ENCODE measurements at places on chromosomes 3 and 15. TPM values are rescaled to one million over a fixed set of nuclear protein-coding genes. Genes with fewer than 3 reads are reported as not detected.
A peak's percentile ranks its signal among the peaks of the same experiment; 100 is the strongest.

GRCh38 chr3:47283591-47284364, 1.0 kb downstream of the KLHL18 start:
- no peak for DNase-seq

- DNase-seq, result no peak
Observed at GRCh38 chr3:184350618-184351017, 10.8 kb downstream of the CLCN2 start.

GRCh38 chr3:42101481-42101880, 10.3 kb downstream of the TRAK1 start:
- no peak for DNase-seq

- no peak for DNase-seq
Observed at GRCh38 chr15:39597336-39597735, 16.5 kb downstream of the THBS1 start.

DNA sequence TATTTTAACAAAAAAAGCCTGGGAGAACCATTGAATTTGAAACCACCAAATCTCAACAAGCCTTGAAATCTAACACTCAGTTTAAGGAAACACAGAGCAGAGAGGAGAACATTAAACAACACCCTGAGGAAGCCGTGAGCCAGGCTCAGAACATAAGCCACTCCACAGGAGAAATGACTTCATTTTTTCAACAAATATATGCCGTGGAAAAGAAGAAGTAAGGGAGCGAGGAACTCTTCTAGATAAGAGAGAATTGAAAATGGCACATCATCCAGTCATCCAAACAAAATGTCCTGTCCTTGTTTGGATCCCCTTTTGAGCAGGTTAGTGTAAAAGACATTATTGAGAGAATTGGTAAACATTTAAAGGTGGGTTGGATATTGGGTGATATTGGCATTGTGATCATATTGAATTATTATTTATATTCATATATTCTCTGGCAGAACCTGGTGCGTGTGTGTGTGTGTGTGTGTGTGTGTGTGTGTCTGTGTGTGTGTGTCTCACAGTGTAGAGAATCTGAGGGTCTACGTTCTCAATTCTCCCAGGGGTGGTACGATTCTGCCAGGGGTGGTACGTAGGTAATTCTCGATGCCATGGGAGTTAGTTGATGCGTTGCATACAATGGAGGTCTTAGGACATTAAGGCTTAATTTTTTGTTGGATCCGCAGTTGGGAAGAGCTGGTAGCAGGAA, 94.4 kb downstream of the ST6GAL1 start:
- DNase-seq, result no peak

DNA sequence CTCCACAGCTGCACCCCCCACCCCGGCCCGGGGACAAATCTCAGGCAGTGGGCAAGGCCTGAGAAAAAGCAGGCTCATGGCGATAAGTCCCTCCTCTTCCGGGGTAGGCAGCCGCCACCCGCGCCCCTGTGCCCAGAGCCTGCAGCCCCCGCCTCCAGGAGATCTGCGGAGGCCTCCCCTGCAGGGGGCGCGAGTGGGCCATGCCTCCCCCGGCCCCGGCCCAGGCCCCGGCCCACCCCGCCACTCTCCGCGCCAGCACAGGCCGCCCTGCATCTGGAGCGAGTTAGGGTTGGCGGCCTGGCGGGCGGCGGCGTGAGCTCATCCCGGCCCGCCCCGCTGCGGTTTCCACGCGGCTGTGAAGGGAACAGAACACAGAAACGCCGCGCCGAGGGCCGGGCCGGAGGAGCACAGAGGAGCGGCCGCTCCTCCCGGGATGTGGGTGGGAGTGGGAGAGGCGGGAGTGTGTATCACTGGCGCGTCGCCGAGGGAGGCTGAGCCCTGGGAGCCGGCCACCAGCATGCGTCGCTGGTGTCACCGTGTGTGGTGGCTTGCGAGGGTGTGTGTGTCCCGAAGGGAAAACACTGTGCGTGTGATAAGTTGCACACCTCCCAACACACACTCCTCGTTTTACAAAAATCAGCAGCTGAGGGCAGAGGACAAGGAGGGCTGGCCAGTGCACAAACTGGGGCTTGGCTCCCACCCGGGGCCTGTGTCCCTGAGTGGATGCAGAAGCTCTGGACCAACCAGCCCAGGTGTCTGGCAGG, 17.2 kb downstream of the MYL3 start:
- peak; percentile 68 for DNase-seq

GRCh38 chr15:35445891-35446290, 100.1 kb downstream of the DPH6 start:
- no peak for DNase-seq

GRCh38 chr3:171849617-171850319, 6.6 kb downstream of the TMEM212 start:
- DNase-seq, result no peak

DNA sequence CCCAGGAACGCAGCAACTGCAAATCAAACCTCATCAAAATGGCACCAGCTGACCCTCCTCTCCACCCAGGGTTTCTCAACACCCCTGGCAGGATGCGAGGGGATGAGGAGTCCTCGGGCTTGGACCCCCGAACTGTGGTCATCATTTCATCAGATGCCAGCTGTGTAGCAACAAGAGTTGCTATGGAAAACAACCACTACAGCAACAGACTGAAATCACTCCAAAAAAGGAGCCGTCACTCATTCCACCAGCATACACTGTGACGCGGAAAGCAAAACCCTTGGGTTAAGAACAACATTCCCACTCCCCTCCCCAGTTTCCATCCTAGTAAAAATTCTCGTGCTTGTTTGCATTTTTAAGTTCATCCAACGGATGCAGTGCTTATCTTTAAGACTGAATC, 40.1 kb downstream of the VGLL4 start:
- DNase-seq, result peak; percentile 61

GRCh38 chr3:168186293-168186983, 90.7 kb upstream of the GOLIM4 start:
- DNase-seq, result no peak

GRCh38 chr3:197305854-197306253, 7.4 kb upstream of the DLG1 start:
- no peak for DNase-seq

DNA sequence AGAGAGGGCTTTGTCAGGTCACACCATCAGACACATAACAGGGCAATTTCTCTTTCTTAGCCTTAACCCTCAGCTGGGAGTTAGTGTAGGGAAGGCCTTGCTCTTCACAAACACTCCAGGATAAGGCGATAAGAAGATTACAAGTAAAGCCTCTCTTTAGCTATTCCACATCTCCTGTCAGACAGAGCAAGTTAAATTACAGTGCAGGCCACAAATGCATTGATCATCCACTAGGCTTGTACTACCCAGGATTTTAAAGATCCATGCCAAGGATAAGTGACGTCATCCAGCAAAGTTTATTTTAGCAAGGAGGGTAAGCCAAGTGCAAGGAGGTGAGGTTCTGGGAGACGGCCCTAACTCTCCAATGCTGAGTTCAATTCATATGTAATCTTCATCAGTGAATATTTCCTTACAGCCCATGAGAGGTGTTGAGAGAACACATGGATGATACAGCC, 890.6 kb upstream of the NR2F2 start:
- no peak for DNase-seq

The GP5 gene
- total RNA-seq, result not detected

The LDHAL6B gene
- not detected for total RNA-seq

The ACY1 gene
- total RNA-seq, result 18.7 TPM
